Fibroblast of upper back skin (primary cell): ENCODE measurements at places on chromosomes 4 and X.

GRCh38 chr4:71195924-71196323 lies 142.9 kb upstream of the SLC4A4 start:
- peak; percentile 95 for DNase-seq

- DNase-seq: peak; percentile 81
These were observed 567 bp downstream of the C4orf46 start for GRCh38 chr4:158670975-158671664.

GRCh38 chr4:108359986-108360681 lies 191.4 kb upstream of the LEF1 start:
- DNase-seq: no peak

- DNase-seq: no peak
These were observed 573.6 kb downstream of the ADGRL3 start for GRCh38 chr4:61773655-61774245.

- no peak for DNase-seq
These were observed 6.6 kb downstream of the CLNK start for GRCh38 chr4:10677796-10678497.

DNA sequence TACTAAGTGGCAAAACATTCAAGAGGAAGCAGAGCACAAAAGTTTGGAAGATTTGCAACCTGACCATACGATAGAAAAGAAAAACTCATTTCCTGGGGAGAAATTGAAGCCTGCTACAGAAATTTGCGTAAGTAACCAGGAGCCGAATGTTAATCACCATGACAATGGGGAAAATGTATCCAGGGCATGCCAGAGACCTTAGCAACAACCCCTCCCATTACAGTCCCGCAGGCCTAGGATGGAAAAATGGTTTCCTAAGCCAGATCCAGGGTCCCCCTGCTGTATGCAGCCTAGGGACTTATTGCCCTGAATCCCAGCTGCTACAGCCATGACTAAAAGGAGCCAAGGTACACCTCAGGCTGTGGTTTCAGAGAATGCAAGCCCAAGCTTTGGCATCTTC lies 472.2 kb upstream of the KLHL4 start:
- DNase-seq: no peak

GRCh38 chrX:133042260-133042659 lies 54.6 kb downstream of the USP26 start:
- no peak for DNase-seq

DNA sequence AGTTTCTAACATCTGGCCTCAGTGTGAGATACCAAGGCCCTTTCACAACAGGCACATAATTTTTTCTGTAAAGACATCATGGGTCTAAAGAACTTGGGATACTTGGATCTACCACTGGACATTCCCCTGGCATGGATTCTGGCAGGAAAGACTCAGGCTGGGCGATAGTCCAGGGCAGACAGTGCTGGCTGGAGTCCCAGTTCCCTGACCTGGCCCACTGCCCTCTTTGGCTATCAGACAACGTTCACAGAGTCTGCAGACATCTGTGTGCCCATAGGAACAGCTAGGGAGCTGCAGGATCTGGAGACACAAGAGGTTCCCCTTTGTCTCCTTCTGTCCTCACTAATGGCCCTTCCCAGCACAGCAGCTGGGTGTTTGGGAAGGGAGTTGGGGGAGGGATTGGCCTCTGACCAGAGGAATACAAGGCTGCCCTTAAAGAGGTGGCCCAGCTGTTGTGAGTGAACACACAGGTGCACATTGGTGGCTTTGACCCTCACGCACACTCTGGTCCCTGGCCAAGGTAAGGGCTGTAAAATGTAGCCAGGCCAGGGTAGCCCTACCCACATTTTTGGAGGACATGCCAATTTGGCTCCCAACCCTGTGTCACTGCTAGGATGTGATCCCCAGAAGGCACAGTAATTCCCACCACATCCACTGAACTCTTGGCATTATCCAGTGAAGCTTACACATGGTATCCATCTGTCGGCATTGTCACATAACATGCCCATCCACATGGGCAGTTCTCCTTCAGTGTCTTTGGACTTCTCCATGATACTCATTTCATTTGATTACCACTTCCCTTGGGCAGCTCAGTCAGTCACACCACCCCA lies 72.3 kb downstream of the SOX3 start:
- no peak for DNase-seq

DNA sequence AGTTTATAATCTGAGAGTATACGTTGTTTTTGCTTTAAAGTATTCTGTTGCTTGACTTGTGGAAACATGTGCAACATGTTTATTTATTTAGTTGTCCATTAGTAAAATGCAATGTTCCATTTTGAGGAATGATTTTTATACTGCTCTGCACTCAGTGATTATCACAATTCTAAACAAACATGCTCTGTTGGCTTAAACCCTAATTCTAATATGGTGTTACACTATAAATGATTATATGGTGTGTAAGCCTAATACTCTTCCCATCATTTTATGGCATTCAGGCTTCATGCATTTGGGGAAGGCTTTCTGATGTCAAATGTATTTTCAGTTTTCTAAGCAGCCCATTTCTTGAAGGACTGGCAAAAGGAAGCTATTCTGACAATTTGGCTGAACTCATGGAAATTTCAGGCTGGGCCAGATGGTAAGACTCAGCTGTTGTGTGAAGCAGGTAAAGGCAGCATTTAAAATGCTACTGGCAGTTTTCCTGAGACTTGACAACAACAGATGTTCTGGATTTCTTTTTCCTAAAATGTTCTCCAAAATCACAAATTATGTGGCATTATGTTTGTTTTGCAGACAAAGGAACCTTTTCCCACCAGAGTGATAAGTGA lies 336.7 kb upstream of the GNPDA2 start:
- no peak for DNase-seq

GRCh38 chr4:117203231-117203630 lies 117.9 kb upstream of the TRAM1L1 start:
- no peak for DNase-seq
